ENCODE measurements at places on chromosomes 5 and 9.

GRCh38 chr5:80763211-80763610, 108.4 kb upstream of the DHFR start:
- no peak for DNase-seq

GRCh38 chr5:73565969-73566547, 515 bp downstream of the UTP15 start:
- DNase-seq: no peak

DNA sequence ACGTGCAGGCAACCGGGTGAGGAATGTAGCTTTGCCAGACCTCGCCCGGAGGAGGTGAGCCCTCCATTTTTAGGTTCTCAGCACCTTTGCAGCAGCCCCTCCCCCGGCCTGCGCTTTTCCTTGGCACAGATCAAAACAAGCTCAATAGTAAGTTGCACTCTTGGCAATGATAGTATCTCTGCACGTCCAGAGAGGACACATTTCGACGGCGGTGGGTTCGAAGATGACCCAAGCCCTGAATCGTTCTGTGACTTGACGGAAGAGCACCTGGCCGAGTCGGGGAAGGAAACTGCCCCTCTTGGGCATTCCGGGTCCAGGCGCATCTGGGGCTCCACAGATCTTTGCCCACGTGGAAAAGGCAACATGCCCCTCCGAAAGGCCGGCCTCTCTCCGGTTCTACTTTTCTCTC, 904 bp downstream of the GDNF start:
- peak; percentile 45 for DNase-seq

- DNase-seq: peak; percentile 60
Measured at GRCh38 chr5:73812457-73812856, 186.5 kb downstream of the ARHGEF28 start.

DNA sequence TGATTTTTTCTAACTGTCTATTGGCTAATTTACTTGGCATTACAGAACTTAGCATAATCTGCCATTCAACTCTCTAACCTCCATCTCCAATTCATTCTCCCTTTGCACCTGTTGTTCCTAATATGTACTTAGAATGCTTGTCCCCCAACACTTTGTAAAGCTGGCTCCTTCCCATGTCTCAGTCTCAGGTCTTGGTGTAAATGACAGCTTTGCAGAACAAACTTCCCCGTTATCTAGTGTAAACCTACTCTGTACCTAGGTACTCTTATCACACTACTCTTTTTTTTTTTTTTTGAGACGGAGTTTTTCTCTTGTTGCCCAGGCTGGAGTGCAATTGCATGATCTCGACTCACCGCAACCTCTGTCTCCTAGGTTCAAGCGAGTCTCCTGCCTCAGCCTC, 77.2 kb upstream of the CTNNA1 start:
- DNase-seq: no peak

DNA sequence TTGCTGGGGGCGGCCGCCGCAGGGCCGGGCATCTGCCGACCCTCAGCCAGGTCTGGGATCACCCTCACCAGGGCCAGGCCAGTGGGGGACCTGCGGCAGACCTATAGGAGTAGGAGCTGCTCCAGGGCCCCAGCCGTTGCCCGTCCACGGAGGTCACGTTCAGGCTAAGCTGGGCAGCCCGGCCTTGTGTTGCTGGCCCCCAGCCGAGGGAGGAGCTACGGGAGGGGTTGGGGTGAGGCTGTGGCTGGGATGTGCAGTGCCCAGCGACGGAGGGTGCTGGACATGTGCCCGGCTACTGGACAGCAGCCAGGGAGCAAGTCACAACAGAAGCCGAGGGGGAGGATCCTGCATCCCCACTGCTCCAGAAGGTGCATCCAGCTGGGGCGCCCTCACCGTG, 39.6 kb upstream of the SLC6A19 start:
- no peak for DNase-seq

GRCh38 chr5:166127766-166128570, 2163.5 kb upstream of the WWC1 start:
- no peak for DNase-seq

DNA sequence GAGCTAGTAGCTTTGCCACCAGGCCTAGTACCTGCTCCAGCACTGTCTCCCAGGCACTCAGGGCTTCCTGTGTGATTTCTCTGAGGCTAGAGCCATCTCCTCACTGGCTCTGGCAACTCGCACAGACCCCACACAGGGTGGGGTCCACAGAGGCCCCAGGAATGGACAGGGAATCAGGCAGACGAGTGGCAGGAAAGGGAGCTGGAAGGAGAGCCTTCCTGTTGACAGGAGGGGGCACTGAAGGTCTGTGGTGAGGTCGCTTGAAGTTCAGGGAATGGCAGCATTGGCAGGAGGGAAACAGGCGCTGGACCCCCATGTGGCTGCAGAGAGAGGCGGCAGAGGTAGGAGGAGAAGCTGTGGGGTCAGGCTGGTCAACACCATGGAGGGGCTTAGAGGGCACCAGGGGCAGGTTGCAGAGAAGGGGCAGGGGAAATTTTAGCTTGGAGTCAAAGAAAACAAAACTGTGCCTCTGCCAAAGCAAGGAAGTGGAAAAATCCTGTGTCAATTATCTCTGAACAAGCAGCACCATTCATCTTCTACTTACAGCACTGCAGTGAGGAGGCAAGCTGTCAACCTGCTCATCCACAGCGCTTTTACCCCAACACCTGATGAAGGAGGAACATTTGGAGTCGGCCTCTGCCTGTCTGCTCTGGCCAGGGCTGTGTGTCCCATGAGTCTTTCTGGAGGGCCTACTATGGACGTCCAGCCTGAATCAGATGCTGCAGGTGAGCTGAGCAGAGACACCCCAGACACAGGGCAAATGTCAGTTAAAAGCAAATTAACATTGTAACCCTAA, 270.2 kb downstream of the FSTL4 start:
- DNase-seq: no peak

- DNase-seq: no peak
Measured at GRCh38 chr9:123346026-123346425, 10.0 kb upstream of the CRB2 start.

DNA sequence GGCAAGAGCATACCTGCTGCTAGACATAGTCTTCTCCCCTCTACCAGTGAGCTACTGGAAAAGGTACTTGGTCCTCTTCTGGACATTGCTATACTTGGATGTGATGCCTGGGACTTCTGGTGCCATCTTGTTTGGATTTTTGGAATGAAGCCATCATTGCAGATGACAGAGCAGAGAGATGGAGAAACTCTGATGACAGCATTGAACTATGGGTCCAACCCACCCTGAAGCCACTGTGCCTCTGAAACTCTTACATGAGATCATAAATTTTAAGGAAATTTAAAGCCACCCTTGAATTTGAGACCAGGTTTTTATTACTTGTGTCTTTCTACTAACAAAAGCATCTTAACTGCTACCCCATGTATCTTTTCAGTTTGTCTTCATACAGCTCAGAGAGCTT, 151.1 kb upstream of the SMIM23 start:
- DNase-seq: no peak

- DNase-seq: no peak
Measured at GRCh38 chr5:43412644-43413043, 453 bp upstream of the CCL28 start.

DNA sequence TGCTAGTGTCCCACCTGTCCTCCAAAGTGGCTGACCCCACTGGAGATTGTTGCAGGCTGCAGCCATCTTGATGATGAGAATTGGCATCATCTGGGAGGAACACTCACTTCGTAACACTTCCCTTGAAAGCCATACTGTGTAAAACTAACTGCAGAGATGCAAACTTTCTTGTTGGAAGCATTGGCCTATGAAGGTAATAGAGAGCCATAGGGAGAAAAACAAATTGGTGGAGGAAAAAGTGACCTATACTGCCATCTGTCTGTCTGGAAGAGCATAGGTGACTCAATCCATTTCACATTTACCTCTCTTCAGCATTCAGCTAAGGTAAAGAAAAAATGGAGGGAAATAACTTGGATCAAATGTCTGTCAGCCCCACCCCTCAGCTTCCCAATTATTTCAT, 473.4 kb downstream of the NTRK2 start:
- peak; percentile 55 for DNase-seq

DNA sequence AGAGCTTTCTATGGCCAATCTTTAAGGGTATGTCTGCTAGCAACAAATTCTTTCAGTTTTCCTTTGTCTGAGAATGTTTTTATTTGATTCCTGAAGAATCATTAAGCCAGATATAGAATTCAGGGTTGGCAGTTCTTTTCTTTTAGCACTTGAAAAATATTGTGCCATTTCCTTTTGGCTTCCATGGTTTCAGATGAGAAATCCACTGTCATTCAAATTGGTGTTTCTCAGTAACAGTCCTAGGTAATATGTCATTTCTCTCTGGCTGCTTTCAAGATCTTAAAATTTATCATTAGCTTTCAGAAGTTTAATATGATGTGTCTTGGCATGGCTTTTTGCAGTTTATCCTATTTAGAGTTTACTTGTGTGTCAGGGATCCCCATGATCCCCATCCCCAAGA, 67.7 kb downstream of the TEX10 start:
- DNase-seq: no peak

DNA sequence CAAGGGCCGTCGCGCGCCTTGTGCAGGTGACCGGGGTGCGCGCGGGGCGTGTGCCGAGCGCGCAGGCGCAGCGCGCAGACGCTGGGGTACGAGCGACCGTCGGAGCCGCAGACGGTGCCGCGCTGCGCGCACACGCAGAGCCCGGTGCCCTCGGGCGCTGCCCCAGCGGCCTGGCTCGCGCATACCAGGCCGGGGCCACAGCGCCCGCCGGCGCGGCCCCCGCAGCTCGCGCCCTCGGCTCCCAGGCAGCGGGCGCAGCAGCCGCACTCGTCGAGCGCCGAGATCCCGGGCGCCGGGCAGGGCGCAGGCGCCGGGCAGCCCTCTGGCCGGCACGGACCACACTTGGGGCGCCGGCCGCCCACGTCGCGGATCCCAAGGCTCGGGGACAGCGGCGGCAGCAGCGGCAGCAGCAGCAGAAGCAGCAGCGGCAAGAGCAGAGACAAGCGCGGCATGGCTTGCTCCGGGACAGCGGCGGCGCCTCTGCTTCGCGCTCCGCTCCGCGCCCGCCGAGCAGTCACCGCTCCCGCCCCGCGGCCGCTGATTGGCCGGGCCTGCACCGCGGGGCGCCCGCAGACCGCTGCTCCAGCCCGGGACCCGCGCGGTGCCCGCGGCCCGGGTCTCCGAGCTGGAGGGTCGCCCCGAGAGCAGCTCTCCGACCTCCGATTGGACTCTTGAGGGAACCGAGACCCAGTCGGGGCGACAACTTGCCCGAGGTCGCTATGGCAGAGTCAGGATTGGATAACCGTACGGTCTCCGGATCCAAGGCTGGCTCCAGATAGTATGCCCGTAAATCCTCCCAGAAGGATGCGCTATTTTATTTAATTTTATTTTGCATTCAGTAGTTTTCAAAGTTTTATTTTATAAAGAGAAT, at the start of gene IGFBPL1:
Gene IGFBPL1, minus strand, starts transcription at position 482 of the 871 bp plus-strand sequence. Its CDS starts 30 bp downstream, at position 452.
- DNase-seq: peak; percentile 81

DNA sequence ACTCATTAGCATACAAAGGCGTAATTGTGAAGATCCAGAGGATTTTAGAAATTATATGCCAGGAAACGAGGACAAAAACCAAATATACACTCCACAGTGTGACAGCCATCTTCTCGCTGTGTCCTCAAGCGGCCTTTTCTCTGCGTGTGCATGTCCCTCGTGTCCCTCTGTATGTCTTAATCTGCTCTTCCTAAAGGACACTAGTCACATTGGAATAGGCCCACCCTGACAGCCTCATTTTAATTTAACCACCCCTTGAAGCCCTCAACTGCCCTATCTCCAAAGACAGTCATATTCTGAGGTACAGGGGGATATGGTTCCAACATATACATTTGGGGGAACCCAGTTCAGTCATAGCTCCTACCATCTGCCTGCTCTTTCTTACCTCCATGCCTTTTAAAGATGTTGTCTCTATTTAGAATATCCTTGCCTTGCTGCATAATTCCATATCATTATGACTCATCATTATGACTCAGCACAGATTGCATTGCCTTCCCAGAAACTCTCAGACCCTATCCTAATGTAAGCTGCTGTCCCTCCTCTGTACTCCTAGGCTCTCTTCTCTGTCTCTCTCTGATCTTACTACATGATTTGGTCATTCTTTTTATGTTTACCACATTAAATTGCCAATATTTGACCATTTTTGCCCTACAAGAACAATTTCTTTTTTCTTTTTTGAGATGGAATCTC, 210.9 kb downstream of the AOPEP start:
- DNase-seq: no peak

DNA sequence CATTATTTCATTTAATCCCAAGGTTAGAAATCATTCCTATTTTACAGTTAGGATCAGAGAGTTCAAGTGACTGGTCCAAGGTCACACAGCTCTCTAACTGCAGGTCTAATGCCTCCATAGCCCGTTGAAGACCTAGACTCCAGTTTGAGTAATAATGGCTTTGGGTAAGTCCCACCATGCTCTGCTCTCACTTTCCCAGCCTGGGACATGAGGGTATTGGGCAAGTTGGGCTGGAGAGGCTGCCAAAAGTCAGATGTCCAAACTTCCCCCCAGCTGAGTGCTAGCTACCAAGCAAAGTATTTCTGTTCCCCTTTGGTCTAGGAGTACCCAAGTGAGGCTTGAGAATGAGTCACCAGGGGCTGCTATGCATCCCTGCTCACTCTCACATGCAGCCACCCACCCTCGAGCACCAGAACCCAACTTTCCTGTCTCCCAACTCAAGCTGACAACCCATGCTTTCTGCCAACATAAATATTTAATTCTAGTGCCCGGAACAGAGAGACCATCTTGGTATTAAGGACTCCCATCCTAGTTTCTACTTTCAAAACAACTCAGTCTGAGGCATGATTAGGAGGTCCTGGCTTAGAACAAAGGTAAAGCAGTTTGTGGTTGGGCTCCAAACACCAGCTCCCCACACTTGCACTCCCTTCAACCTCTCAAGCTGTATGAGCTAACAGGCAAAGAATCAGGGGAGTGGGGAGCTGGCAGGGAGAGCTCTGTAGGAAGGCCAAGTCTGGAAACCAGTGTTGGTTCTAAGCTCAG, 236.5 kb upstream of the TRIM32 start:
- peak; percentile 40 for DNase-seq

DNA sequence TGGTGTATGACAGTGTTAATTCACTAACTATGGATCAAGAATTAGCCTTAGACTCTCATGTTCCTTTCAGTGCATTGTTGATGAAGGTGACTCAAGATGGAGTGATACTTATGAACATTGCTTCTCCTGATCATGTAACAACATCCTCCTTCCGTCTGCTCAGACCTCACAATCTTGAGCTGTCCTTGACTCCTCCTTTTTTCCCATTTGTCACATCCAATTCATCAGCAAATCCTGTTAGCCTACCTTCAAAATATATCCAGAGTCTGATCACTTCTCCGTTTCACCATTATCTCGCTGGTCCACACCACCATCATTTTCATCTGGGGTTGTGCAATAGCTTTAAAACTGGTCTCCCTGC, 9.2 kb upstream of the SEMA6A start:
- DNase-seq: no peak

- DNase-seq: no peak
Measured at GRCh38 chr9:115978659-115979096, 174.9 kb upstream of the PAPPA start.

DNA sequence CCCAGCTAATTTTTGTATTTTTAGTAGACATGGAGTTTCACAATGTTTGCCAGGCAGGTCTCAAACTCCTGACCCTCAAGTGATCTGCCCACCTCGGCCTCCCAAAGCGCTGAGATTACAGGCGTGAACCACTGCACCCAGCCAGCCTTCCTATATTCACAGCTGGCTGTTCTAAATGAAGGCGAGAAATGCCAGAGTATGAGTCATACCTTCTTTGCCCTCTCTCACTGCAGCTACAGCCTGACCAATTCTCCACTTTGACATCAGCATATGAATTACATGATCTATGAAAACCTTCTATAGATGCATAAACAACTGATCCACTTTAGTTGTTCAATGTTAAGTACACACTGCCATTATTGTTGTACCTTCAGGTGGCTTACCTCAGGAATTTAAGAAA, 14.5 kb downstream of the APTX start:
- no peak for DNase-seq

Data from eye (tissue), 1 donor.